ENCODE measurements at places on chromosomes 13 and 19. TPM values are rescaled to one million over a fixed set of nuclear protein-coding genes. Genes with fewer than 3 reads are reported as not detected.

NKPD1 gene
- total RNA-seq, result 0.47 TPM

MLLT1 gene
- 8.6 TPM for total RNA-seq

- peak; percentile 92 for DNase-seq
These were observed at the start of gene ZNF677 for GRCh38 chr19:53254411-53255341. Gene ZNF677, minus strand, starts transcription at chr19:53254873. Its CDS starts 3,323 bp downstream, at chr19:53251550.

- DNase-seq, result no peak
These were observed 10.4 kb downstream of the ZNF93 start for GRCh38 chr19:19911150-19911549.

GRCh38 chr19:17127671-17128070, 52.1 kb downstream of the MYO9B start:
- DNase-seq, result no peak
